Fibroblast of skin of right quadriceps (primary cell): ENCODE measurements at places on chromosomes 1 and 21.

DNA sequence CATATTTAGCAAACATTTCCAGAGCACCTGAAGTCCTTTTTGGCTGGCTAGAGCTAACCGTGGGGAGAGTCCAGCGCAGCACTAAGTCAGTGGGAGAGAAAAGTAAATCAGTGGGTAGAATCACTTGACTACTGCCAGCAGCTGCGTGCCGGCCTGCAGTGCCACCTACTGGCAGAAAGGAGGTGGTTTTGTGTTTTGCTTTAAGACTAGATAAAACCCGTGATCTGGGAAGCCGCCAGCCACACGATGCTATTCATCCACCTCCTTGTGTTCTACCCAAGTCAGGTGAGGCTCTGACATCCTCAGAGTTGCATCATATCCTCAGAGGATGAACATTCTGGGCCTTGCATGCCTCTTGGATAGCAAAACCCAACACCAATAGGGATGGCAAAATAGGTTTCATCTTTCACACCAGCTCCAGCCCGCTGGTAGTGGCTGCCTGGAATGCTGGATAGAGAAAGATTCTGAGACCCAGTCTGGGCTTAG lies 14.1 kb upstream of the HEYL start:
- DNase-seq, result peak; percentile 59

DNA sequence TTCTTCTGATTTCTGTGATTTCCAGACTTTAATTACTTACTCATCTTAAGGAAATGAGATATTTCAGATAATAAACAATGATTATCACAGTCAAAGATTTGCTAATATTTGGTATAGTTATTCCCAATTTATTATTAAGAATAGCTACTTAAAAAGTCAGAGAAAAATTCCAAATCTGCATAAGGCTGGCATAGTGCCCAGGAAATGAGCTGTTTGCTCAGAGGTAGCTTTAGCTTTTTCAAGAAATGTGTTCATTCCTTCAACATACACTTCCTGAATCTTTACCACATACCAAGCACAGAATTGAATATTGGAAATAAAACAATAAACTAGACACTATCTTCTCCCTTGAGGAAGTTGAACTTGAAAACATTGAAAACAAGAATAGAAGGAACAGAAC lies 44.3 kb upstream of the KCNK1 start:
- peak; percentile 50 for DNase-seq

DNA sequence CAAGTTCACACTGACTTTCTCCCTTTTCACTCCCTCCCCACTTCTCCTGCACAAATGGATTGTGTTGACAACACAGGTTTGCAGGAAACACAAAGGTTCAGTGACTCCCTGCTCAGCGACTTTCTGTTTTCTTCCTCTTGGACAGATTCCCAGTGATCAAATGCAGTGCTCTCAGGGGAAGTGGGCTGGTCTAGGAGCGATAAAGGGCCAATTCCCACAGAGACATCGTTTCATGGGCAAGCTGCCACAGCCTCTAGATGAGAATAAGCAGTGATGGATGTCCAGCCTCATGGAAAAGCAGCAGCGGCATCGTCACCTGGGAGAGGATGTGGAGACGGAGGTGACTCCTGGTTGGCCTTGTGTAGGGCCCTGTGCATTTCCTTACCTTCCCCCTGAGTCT lies 30.6 kb downstream of the FYB2 start:
- peak; percentile 4 for DNase-seq

DNA sequence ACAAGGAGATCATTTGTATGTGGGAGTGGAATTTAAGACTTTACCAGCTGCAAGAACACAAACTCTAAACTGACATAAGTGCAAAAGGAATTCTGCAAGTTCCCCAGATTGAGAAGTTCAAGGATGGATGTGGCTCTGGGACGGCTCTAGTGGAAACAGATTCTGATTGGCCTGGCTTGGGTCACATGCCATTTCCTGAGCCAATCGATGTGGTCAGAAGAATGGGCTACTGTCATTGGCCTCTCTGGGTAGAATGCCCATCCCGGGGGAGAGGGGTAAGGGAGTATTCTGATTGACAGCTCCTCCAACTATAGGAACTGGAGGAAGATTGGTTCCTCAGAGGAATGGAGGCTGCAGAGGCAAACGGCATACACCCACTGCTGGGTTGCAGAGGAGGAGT lies 6.0 kb upstream of the IFNLR1 start:
- peak; percentile 18 for DNase-seq

GRCh38 chr1:1917995-1918900 lies 831 bp downstream of the TMEM52 start:
- no peak for DNase-seq

DNA sequence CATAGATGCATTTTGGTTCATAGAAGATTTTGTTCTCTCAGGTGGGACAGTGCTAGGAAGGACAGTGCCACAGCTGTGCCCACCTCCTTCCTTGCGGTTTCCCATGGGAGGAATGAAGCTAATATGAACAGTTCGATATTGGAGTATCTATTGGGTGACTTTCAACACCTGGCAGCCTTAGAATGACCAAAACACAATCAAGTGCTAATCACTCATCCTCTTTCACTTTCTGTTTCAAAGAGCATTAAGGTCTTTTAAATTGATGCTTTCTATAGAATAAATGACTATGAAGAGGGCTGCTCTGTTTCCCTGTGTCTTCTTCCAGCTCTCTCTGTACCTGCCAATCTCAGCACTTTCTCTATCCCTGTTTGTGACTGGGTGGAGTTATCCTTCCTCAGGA lies 784.0 kb downstream of the MRPL39 start:
- no peak for DNase-seq

DNA sequence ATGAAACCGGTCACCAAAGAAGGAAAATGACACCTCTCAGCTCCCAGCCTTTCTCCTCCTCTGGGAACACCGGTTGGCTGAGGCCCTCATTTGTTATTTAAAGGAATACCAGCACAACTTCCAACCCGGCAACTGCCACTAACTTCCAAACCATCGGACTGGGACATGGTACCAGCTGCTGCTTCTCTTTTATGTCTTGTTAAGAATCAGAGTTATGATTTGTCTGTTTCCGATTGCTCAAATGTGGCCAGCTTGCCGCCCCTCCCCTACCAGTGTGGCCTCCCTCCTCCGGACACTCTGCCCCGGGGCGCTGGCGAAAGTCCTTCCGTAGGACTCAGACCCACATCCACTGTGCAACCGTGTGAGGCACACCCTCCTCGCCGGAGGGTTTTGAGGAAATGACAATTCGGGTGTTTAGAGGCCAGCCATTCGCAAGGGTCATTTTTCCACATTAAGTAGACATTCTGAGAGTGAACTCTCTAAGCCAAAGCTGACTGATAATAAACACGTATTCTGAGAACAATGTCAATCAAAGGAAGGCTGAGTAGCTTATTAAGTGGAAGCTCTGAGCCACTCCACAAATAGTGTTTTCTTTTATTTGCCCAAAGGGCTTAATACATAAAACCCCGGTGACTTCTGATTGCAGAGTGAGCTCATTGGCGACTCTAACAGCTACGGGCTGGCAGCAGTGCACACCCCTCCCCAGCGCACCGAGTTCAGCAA lies 5.5 kb downstream of the RIPK4 start:
- DNase-seq, result no peak

DNA sequence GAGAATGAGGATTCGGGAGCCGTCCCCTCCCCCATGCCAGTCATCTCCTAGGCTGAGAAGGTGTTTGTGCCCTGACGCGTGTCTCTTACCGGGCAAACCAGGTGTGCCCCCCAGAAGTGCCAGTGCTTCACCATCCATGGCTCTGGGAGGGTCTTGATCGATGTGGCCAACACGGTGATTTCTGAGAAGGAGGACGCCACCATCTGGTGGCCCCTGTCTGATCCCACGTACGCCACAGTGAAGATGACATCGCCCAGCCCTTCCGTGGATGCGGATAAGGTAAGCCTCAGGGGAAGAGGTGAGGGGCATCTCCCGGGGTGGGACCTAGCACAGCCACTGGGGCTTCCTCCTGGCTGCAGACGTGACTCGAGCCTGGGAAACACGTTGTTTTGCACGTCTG lies 959 bp downstream of the PADI6 start:
- DNase-seq, result no peak

DNA sequence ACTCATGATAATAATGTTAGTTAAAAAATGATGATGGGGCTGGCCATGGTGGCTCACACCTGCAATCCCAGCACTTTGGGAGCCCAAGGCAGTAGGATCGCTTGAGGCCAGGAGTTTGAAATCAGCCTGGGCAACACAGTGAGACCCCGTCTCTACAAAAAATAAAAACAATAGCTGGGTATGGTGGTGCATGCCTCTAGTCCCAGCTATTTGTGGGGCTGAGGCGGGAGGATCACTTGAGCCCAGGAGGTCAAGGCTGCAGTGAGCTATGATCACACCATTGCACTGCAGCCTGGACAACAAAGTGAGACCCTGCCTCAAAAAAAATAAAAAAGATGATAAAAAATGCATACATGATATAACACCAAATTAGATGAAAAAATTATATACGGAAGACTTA lies 5.3 kb downstream of the P3H1 start:
- DNase-seq, result no peak

DNA sequence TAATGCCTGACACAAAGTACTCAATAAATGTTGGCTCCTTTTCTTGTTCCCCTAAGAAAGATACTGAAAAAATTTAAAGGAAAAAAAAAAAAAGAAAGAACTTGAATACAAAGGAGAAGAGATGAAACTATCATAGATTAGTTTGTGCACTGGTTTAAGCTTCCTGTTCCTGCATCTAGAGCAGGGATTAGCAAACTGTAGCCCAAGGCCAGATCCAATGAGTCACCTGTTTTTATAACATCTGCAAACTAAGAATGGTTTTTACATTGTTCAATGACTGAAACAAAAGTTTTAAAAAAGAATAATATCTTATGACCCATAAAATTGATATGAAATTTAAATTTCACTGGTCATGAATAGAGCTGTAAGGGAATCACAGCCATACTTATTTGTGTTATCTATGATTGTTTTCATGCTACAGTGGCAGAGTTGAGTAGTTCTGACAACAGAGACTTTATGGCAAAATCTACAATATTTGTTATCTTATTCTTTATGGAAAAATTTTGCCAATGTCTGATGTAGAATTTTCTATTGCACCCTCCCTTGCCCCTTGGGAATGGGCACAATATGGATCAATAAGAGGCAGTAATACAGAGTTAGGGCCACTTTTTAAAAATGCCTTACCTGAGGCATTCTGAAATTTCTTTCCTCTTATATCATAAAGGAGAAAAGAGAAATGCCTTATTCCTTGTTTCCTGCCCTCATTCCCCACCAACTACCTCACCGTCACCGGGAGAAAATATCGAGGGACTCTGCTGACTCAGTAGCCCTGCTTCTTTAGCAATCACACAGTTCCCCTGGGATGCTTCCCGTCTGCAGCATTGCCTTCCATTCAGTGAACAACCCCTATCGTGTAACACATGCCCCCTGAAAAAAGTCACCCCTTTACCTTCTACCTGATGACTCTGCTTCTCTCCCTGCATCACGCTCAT lies 50.6 kb downstream of the WDR64 start:
- peak; percentile 41 for DNase-seq

DNA sequence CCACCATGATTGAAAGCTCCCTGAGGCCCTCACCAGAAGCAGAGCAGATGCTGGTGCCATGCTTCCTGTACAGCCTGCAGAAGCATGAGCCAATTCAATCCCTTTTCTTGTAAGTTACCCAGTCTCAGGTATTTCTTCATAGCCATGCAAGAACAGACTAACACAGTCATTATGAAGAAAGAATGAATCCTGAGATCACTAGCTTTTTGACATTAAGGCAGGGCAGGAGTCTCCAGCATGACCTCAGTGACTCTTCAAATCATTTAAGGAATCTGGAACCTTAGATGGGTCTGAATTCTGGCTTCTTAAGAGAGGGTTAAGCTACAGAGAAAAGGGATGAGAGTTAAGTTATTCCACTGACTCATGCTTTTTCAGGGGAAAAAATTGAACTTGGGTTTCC lies 79.0 kb downstream of the PTPN14 start:
- peak; percentile 70 for DNase-seq

DNA sequence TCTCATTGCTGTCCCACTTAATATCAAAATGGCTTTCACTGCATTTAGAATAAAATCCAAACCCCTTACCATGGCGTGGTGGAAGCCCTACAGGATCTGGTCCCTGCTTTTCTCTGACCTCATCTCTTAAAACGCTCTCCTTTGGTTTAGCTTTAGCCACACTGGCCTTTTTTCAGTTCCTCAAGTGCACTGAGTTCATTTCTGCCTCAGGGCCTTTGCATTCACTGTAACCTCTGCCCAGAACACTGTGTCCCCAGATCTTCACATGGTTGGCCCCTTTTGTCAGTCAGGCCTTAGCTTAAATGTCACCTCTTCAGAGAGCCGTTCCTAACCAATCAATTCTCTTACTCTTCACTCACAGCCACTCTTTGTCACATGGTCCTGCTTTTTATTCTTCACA lies 21.5 kb downstream of the BCL9 start:
- no peak for DNase-seq

DNA sequence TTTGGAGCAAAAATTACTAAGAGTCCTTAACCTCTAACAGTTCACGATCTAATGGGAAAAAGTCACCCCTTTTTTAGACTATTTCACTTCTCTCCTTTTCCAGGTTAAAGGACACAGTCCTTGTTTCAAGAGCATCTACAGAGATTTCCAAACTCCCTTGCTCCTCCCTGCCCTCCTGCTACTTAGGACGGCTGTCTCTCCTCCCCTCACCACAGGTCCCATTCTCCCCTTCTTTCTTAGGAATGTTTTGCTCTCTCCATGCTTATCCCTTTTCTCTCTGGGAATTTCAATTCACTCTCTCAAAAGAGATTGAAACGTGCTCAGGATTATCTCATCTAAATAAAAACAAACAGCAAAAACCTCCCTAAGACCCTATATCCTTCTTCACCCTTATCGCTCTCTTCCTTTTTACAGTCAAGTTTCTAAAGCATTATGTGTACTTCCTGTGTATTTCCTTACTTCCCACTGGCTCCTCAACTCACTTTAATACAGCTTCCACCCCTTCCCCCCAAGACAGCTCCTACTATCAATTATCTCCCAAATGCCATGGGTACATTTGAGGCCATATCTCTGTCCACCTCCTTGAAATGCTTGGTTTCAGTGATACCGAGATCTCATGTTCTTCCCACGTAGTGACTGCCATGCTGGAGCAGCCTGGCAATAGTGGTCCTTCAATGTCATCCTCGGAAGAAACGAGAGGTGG lies 43.2 kb upstream of the ZNF281 start:
- DNase-seq, result no peak

DNA sequence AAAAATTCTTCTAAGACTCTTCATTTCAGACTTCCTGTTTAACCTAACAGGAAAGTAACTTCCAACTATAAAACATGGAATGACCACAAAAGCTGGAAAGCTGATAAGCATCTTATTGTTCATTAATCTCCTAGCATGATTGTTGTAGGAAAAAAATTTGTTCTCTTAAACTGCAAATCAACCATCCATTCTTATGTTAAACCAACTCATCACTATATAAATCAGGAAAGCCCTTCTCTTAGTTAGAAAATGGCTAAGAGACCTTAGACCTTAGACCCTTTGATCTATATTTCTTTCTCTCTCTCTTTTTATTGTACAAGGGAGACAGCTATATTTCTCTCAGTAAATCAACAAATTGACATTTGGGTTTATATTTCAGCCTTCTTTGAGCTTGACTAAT lies 101.4 kb downstream of the UBE2U start:
- DNase-seq, result peak; percentile 70

DNA sequence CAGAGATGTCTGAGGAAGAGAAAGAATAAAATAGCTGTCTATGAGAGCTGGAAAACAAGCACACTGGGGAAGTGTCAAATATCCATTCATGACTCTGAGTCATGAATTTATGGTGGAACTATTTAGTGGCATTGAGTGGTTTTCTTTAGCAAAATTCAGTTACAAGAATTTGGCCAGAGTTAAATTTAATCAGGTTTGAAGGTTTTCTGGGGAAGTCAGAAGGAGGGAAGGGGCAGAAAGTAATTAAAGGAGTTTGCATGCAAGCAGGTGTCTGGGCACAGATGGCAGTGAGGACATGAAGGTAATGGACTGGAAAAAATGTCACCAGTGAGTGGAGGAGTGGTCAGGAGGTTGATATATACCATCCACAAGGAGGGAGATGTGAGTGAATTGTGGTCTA lies 121.9 kb upstream of the IVNS1ABP start:
- peak; percentile 42 for DNase-seq
